SJSA1 (cell line): ENCODE measurements at places on chromosomes 4 and X. TPM values are rescaled to one million over a fixed set of nuclear protein-coding genes. Genes with fewer than 3 reads are reported as not detected.

DNA sequence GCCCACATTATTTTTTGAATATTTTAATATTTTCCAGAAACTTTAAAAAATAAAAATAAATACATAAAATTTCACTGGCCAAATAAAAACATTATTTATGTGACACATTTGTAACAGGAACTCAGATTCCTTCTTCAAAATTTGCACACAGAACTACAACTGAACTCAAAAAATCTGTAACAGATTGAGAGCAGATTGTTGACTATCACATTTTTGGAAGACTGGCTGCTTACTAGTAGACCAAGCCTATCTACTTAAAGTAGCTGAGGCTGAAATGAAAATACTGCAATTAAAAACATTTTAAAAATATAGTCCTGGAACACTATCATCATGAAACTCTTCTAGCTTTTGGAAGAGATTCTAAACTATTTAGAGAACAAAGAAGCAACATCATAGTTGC lies 203.9 kb downstream of the SH3BGRL start:
- no peaks in the 10 kb centered on the region for H3K36me3 ChIP-seq
- peaks cover 13% of the 10 kb centered on the region for H3K4me1 ChIP-seq
- H3K27me3 ChIP-seq: no peaks in the 10 kb centered on the region
- H3K27ac ChIP-seq: no peak overlapping the region

DNA sequence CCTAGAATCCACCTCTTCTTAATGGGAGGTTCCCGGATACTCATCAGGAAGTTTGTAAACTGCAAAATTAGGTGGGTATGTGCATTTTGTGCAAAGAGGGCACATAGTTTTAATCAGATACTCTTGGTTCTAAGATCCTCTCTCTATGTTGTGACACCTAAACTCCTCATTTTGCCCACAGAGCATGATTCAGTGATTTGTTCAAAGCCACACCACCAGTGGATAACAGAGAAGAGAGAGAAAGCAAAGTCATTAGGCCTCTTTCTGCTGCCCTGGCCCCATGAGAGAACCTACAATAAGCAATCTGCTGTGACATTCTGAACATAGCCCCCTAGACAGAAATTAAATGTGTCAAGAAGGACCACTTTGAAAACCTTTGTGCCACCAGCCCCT lies 72.3 kb upstream of the STIM2 start:
- DNase-seq: no peak
- no peaks in the 10 kb centered on the region for H3K27me3 ChIP-seq
- no peaks in the 10 kb centered on the region for H3K36me3 ChIP-seq
- no peak overlapping the region for H3K27ac ChIP-seq
- H3K4me3 ChIP-seq: no peak overlapping the region
- H3K4me1 ChIP-seq: no peaks in the 10 kb centered on the region

GRCh38 chr4:173782660-173783059 lies 252.6 kb upstream of the HAND2 start:
- H3K4me3 ChIP-seq: no peak overlapping the region
- no peaks in the 10 kb centered on the region for H3K36me3 ChIP-seq
- H3K4me1 ChIP-seq: no peaks in the 10 kb centered on the region
- H3K27me3 ChIP-seq: no peaks in the 10 kb centered on the region

Gene AREG
- total RNA-seq: 0.25 and 0.79 TPM in 2 replicates

- H3K4me3 ChIP-seq: no peak overlapping the region
- H3K4me1 ChIP-seq: no peaks in the 10 kb centered on the region
- H3K27me3 ChIP-seq: no peaks in the 10 kb centered on the region
- no peak overlapping the region for H3K27ac ChIP-seq
- H3K36me3 ChIP-seq: no peaks in the 10 kb centered on the region
These were observed 134.6 kb downstream of the KDM6A start for GRCh38 chrX:45007598-45007997.

DNA sequence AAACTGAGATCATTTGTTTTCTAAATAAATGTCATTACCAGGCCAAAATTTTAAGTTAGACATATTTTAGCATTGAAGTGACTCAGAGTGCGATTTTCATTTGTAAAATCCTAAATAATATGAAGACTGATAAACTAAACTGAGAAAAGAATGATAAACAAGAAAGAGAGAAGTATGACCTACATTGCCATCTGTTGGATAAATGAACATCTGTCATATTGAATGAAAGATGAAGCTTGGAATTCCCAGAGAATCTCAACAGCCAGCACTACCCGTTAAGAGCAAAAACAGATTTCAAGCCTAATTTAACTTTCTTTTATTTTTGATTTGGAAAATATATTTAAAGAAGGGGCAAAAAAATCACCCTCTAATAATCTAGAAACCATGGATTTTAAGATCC lies 591.0 kb upstream of the ATOH1 start:
- no peak overlapping the region for H3K27ac ChIP-seq
- H3K27me3 ChIP-seq: no peaks in the 10 kb centered on the region
- H3K36me3 ChIP-seq: no peaks in the 10 kb centered on the region
- H3K4me3 ChIP-seq: no peak overlapping the region

Gene PLAC8
- 123 and 141 TPM in 2 replicates for total RNA-seq

Gene ZMAT1
- total RNA-seq: 0.08 TPM in 1 of 2 replicates, not detected in the other

Gene GABRQ
- total RNA-seq: 0.11 TPM in 1 of 2 replicates, not detected in the other

- H3K36me3 ChIP-seq: no peaks in the 10 kb centered on the region
- no peak overlapping the region for H3K4me3 ChIP-seq
- H3K27ac ChIP-seq: no peak overlapping the region
- H3K4me1 ChIP-seq: no peaks in the 10 kb centered on the region
- no peaks in the 10 kb centered on the region for H3K27me3 ChIP-seq
These were observed 1.4 kb upstream of the CT47C1 start for GRCh38 chrX:119071381-119071780.

Gene IGFBP7
- 1,151 and 1,739 TPM in 2 replicates for total RNA-seq

DNA sequence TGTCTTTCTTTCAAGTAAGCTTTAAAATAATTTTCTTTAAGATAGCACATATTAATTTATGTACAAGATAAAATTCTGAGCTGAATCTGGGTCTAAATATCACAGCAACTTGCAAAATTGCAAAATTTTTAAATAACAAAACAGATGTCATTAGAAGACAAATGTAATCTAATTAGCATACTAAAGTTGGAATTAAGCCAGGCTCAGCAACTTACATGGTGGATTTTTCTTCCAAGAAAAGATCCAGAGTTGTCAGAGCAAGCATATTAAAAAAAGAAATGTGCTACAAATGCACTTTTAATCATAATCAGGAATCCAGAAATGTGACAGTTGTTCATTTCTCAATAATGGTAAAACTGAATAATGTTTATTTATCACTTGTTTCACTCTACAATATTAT lies 906.9 kb upstream of the INTU start:
- H3K27me3 ChIP-seq: no peaks in the 10 kb centered on the region
- no peaks in the 10 kb centered on the region for H3K4me1 ChIP-seq
- DNase-seq: no peak
- no peaks in the 10 kb centered on the region for H3K36me3 ChIP-seq

Gene SPANXN3
- total RNA-seq: not detected in 2 replicates

DNA sequence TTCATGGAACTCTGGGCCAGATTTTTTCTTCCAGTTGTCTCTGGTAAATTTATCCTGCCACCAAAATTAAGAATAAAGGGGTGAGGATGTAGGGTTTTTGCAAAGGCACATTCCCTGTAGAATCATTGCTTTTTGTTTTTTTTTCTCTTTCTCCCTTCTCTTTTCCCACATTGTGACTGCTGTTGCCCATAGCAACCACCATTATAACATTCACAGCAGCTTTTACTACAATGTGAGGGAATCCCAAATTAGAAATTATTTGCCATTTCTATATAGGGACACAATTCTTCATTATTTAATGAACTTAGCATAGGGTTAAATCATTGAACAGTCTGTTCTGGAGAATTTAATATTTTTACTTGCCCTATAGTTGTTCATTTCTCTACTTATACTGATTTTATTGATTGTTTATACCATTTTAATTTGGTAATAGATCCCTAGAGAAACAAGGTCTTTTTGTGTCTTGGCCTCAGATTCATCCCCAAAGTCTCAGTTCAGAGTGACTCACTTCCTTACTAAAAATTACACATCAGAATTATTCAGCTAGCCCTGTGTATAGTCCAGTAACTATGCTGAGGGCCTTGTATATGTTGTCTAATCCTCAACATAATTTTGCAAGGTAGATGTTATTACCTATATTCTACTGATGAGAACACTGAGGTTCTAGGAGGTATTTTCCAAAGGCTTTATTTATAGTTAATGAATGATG lies 80.8 kb upstream of the ANK2 start:
- no peaks in the 10 kb centered on the region for H3K4me1 ChIP-seq
- H3K4me3 ChIP-seq: no peak overlapping the region
- no peak for DNase-seq
- no peaks in the 10 kb centered on the region for H3K27me3 ChIP-seq

DNA sequence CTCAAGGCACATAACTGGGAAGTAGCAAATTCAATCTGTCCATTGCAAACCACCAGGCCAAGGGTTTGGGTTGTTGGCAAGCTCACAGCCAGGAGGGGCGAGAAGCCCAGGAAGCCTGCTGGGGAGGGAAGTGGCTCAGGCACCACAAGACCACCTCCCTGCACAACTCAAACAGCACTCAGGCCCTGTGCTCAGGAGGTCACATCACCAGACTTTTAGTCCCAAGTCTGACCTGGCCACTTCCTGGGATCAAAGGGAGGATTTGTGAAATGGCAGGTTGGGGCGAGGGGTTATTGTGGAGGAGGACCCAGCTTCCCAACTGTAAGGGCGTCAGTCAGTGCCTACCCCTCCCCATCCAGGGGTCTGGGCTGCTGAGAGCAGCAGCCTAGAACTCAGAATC lies 2.3 kb downstream of the ATP5ME start:
- H3K4me3 ChIP-seq: no peak overlapping the region
- no peak for DNase-seq
- H3K27me3 ChIP-seq: no peaks in the 10 kb centered on the region
- no peak overlapping the region for H3K27ac ChIP-seq
- H3K4me1 ChIP-seq: peaks cover 13% of the 10 kb centered on the region
- H3K36me3 ChIP-seq: peaks cover 10% of the 10 kb centered on the region; the same call in 1 of the 2 replicates

Gene GSX2
- not detected in 2 replicates for total RNA-seq

Gene MAGEC1
- not detected in 2 replicates for total RNA-seq
